ENCODE measurements at places on chromosomes 3 and 15.
A peak's percentile ranks its signal among the peaks of the same experiment; 100 is the strongest.

DNA sequence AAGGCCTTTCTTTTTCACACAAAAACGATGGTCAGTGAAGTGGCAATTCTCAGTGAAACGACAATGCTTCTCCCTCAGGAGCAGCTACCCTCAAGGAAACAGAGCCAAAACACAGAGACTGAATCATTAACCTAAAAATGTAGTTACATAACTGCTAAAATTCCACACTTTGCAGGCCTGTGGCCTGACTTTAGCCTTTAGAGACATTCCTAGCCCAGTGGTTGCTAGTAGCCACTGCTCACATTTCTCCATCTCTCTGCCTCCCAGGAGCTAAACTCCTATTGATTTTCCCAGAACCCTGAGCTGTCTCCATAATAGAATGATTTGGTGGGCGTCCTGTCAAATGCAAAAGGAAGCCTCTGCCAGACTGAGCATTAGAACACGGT lies 630.1 kb upstream of the KCNMB2 start:
- no peak for DNase-seq

DNA sequence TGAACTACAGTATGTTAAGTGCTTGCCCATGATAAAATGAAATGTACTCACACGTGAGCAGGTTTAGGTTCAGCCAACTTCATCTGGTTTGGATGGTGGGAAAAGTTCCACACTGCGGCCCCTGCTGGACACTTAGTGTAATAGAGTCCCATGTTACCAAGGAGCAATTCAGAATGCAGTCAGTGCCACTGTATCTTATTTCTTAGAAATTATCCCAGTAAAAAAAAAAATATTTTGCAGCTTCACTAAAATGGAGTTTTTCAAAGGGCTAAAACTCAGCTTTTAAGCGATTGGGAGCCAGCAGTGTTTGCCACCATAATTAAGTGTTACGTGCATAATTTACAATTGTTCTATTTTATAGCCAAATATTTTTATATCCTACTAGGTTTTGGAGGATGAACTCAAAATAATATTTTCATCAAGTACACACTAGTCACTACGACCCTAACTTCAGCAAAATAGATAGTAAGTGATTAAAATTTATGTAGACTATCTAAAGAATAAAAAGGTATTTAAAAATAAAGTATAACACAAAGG lies 371.7 kb upstream of the GBE1 start:
- DNase-seq, result peak; percentile 50

DNA sequence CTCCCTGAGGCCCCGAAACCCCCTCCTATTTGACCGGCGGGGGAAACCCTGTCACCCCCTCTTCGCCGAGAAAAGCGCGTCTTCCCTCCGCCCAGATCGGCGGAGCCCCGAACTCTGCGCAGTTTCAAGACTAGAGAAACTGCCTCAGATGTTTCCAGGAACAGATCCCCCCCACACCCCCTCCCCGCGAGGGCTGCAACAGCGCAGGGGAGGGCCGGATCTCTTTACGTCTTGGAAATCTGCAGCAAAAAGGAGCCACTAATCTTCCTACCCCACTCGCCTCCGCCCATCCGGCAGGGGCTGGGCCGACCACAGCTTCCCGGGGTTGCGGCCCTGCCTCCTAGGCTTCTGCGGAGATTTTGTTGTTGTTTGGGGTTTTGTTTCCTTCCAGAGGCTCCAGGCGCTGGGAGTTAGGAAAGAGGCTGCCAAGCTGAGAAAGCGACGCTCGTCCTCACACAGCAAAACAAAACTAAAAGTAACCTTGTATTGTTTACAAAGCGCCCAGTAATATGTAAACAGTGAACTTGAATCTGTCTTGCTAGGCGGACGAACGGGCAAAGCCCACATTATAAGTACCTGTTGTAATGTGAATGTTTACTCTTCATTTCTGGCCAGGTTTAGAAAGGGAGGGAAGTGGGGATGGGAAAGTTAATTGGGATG lies 2.2 kb downstream of the FOXB1 start:
- peak; percentile 66 for DNase-seq

DNA sequence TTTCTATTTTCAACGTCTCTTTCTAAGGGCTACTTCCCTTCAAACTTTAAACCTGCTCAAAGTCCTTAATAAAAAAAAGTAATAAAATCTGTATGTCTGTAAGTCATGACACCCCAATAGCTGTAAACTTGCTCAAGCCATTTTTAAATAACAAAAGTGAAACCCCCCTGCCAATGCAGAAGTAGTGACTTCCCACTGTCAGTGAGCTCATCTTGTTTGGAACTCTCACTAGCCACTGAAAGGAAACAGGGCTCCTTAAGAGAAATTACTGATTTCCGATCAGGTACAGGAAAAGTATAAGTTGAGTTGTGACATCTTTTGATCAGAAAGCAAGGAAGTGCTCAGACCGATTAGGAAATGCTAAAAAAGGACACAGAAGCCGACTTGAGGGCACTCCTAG lies 27.6 kb upstream of the GPR171 start:
- no peak for DNase-seq

DNA sequence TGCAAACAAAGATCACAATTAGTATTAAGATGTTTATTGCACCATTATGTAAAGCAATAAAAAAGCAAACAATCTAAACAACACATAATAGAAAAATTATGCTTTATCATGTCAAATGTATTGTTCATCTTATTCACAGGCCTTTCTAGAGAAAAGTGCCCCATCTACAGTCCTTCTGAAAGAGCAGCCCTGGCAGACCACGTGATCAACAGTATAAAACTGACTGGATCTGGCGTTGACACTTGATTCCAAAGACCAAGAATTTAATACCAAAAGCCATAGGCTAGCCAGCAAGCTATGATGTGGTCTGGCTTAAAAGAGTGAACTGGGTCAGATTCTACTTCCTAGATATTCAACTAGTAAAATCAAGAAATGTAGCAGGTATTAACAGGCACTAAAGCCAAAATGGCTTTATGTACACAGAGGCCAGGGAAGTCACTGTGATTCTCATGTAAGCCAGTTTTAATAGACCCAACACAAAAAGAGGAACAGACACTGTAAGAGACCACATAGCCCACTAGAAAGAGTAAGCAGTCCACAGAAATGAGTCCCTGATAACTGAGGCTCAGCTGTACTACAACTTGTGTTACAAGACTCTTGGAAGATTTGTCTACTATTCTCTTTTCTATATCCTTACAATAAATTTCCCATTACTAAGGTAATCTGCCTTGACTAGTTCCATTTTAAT lies 32.5 kb downstream of the DMXL2 start:
- no peak for DNase-seq

DNA sequence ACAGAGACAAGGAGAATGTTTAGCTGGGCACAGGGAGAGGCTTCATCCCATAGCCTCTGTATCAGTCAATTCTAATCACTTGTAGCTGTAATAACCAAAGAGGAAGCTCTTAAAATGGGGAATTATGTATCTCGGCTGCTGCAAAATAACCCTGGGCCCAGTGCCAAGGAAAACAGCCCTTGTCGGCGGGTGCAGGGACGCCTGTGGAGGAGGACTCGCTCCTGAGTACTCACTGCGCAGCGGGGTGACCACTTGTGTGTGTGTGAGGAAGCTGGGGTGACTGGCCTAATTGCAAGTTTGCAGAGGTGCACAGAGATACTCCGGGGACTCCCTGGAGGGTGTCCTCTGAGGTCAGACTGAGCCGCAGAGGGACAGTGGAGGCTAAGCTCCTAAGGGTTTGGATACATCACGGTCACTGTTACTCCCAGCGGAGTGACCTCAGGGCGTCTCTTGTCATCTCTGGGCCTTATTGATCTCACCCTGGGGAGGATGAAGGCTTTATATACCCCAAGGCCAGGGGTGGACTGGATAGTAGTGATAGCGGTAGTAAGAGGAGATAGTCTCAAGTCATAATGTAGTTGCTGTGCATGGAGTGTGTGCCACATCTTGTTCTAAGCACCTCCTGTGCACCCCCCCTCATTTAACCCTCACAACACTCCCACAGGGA lies 37.2 kb downstream of the SLC6A6 start:
- DNase-seq, result no peak
